ENCODE measurements at places on chromosomes 1 and 21. TPM values are rescaled to one million over a fixed set of nuclear protein-coding genes. Genes with fewer than 3 reads are reported as not detected.
A peak's percentile ranks its signal among the peaks of the same experiment; 100 is the strongest.

Gene GUCA2A
- total RNA-seq, result not detected

Gene RWDD3
- total RNA-seq, result 17.8 TPM

Gene LCK
- 203 TPM for total RNA-seq

Gene ARPC5
- 17.1 TPM for total RNA-seq

GRCh38 chr1:150092180-150092791 lies 24.7 kb downstream of the VPS45 start:
- DNase-seq, result no peak

DNA sequence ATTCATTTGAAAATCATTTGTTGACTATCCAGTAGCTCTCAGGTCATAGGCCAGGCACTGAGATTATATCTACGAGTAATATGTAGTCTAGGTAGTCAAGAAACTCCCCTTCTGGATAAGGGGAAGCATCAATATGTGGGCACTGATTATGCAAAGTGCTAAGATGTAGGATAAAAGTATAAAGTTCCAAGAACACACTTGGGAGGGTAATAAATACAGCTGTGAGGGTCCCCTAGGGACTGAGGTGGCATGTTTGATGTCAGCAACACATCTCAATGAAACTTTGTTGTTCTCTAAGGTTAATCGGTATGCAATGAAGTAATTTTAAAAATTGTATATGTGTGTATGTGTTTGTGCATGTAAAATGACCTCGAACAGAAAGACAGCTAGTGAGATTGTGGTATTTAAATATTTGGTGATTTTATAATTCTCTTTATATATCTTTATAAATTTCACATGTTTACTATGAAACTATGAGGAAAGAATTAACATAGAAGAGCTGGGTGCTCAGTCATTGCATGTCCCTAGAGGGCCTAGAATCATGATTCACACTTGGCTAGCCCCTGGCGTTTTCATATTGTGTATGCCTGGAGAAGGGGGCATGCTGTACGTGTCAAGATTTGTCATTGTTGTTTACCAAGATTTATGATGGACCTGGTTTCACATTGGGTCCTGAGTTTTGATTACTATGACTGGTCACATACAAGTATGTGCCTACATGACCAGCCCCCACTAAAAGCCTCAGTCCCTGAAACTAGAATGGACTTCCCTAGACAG lies 140.1 kb upstream of the DUSP10 start:
- no peak for DNase-seq

- DNase-seq, result no peak
Measured at GRCh38 chr1:77781683-77782082, 2.2 kb downstream of the MIGA1 start.

DNA sequence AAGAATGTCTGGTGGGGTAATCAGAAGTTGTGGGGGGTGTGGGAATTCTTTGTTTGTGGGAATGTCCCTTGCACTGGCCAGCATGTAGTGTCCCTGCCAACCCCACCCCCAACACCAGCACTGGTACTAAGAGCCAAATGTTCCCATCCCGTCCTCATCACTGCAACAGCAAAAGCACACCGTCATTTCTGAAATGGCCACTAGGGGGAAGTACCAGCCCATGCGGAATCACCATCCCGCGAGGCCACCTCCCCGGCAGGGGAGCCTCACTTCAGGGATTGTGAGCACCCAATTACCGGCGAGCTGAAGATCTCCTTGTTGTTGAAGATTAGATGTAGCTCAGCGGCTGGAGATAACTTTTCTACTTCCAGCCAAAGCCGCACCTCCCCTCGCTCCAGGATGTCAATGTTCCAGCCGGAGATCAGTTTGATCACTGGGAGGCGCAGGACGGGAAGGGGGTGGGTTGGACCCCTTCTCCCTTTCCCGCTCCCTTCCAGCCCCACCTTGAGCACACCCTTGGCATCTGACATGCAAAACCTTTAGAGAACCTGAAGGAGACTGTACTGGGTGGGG lies 41.0 kb downstream of the MYOM3 start:
- DNase-seq, result peak; percentile 54

DNA sequence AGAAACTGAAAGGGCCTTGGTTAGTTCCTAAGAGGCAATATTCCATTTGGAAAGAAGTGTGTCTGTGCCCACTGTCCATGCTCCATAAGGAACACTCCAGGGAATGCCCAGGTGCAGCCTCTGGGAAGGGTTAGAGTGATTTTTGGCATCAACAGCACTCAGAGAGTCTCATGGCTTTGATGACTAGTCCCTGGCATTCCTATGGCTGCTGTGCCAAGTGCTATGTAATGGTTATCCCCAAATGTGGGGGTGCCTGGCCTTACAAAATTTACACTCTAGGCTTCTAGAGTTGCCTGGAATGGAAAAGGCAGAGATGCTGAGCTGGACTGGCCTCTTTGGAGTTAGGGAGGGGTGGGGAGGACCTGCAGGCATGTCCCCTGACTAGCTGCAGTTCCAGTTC lies 75.0 kb upstream of the BCAR3 start:
- DNase-seq, result no peak

- DNase-seq, result no peak
Measured at GRCh38 chr1:22625262-22625925, 11.0 kb upstream of the C1QA start.

DNA sequence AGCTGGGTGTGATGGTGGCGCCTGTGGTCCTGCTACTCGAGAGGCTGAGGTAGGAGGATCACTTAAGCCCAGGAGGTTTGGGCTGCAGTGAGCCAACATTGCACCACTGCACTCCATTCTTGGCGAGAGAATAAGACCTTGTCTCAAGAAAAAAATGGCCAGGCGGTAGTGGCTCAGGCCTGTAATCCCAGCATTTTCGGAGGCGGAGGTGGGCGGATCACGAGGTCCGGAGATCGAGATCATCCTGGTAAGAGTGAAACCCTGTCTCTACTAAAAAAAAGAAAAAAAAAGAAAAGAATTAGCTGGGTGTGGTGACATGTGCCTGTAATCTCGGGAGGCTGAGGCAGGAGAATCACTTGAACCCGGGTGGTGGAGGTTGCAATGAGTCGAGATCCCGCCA lies 11.3 kb downstream of the ATAD3B start:
- DNase-seq, result no peak

DNA sequence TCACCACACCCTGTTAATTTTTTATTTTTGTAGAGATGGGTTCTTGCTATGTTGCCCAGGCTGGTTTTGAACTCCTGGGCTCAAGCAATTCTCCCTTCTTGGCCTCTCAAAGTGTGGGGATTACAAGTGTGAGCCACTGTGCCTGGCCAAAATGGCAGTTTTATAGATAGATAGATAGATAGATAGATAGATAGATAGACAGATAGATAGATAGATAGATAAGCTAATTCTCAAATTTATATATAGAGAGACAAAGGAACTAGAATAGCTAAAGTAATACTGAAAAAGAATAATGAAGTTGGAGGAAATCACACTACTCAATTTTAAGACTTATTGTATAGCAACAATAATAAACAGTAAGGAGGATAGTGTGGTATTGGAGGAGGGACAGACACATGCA lies 21.1 kb downstream of the SHISAL2A start:
- no peak for DNase-seq

Data from CD8-positive, alpha-beta T cell (primary cell).